ENCODE measurements at places on chromosomes 1 and 21.

- no peak for DNase-seq
Observed at GRCh38 chr1:69862906-69863305, 295.2 kb downstream of the LRRC7 start.

- DNase-seq = no peak
Observed at GRCh38 chr1:199452627-199453026, 574.9 kb upstream of the NR5A2 start.

- no peak for DNase-seq
Observed at GRCh38 chr21:20329636-20330035, 668.6 kb upstream of the NCAM2 start.

GRCh38 chr21:16013570-16013969 lies 283.8 kb downstream of the USP25 start:
- DNase-seq = no peak

DNA sequence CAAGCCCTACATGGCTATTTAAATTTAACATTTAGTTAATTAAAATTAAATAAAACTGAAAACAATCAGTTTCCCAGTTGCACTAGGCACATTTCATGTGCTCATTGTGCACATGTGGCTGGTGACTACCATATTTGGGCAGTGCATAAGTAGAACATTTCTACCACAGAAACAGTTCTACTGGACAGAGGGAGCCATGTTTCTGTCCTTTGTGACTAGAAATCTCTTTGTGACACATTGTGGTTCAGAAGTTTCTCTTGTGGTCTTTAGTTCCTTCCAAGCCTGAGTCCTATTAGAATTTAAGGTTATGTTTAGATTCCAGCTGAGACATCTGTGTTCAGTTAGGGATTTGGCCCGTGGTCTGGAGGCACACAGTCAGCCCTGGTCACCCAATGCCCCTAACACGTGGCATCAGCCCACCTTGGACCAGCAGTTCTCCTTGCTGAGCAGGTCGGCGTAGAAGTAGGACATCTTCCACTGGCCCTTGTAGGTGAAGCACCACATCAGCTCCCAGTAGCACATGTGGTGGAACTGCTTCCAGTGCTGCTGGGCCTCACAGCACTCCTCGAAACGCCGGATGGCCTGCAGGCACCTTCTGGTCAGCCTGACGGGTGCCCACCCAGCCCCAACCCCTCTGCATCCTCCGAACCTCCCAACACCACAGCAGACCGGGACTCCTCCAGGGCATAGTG lies 29.1 kb downstream of the TTC39A start:
- no peak for DNase-seq

DNA sequence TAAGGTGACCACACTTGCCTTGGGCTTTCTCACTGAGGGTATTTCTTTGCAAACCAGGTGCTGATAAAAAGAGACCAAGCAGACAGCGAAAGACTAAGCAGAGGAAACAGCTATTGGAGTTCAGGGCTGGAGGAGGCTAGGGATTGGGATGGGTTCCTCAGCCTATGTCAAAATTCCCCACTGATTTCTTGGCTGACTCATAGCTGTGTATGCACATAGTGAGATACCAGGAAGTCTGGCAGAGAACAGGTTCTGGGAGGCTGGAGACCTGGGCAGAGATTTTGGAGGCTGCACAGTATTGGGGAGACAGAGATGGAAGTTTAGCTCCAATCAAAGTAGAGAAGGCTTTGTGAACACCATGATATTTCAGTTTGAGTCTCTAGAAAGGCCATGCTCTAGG lies 25.3 kb downstream of the YARS1 start:
- no peak for DNase-seq
